ENCODE measurements at places on chromosomes 13 and 19.

- no peak for DNase-seq
These were observed 69.9 kb downstream of the C13orf42 start for GRCh38 chr13:51041126-51041525.

- no peak for DNase-seq
These were observed 2.9 kb downstream of the LDLR start for GRCh38 chr19:11092181-11092538.

DNA sequence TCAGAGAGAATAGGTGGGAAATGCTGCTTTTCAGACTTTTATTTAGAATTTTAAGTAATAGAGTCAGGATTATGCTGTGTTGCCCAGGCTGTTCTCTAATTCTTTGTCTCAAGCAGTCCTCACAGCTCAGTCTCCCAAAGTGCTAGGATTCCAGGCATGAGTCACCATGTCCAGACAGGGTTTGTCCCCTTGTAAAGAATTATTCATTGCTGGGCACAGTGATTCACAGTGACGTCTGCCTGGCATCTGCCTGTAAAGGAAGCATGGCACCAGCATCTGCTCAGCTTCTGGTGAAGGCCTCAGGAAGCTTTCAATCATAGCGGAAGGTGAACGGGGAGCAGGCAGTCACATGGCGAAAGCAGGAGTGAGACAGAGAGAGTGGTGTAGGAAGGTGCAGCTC is 17.7 kb downstream of the ZNF763 start:
- no peak for DNase-seq

DNA sequence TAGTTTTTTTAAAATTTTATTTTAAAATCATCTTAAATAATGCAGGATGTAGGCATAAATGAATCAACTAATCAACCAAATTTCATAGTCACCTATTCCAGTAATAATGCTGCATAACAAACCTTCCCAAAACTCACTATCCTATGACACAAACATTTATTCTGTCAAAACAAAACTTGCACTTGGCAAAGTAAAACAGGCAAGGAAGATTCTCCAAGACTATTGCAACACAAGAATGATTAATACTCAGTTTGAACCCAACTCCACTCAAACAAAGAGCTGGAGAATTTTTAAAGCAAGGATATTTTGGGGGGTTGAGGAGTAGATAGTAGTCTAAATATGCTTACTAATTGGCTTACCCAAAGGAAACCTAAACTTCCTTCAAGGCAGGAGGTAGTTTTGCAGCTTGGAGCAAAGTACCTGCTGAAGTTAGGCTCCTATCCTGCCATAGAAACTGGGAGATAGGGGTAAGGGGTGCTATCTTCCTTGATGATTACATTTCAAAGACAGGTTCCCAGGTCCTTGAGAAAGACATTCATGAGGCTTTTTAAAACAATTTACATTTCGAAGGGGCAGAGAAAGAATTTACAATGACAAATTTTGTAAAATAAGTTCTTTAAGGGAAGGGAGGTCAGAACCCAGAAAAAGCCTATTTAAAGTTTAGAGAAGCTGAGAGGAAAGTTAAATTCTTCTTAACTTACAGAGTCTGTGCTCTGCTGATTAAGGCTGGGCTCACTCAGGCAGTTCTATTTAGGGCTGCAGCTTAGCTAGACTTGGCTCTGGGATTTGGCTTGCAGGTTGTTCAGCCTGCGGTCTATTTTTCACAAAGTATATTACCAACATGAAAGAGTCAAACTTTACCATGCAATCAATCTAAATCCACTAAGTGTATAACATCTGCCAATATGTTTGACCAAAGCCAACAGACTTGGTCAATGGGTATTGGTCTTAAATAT is 549.0 kb downstream of the KCTD12 start:
- DNase-seq: no peak

DNA sequence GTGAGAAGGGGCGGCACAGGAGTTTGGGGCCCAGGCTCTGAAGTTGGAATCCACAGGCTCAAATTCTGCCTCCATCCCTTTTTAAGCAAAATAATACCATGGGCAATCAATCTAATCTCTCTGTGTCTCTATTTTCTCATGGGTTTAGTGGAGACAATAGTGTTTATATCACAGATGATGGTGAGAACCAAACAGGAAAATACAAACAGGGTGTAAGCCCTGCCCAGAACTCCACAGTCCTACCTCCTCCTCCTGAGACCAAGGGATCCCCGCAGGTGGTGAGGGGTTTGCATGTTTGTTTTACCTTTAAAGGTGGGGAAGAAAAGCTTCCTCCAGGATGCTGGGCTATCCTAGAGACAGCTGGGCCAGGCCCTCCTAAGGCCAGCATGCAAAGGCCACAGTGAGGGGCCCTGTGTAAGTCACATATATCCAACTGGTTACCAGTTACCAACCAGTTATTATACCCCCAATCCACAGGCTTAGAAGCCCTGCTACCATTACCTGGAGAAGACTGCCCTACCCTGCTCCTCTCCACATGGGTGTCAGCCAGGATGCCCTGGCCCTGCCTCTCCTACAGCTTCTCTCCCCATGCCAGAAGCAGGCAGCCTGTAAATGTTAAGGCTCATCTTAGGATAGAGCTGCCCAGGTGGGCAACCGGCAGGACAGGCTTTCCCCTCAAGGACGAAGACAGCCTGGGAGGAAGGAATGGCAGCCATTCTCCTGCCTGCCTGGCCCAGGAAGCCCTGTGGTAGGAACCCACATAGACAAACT is 658.4 kb downstream of the UQCRFS1 start:
- DNase-seq: no peak

DNA sequence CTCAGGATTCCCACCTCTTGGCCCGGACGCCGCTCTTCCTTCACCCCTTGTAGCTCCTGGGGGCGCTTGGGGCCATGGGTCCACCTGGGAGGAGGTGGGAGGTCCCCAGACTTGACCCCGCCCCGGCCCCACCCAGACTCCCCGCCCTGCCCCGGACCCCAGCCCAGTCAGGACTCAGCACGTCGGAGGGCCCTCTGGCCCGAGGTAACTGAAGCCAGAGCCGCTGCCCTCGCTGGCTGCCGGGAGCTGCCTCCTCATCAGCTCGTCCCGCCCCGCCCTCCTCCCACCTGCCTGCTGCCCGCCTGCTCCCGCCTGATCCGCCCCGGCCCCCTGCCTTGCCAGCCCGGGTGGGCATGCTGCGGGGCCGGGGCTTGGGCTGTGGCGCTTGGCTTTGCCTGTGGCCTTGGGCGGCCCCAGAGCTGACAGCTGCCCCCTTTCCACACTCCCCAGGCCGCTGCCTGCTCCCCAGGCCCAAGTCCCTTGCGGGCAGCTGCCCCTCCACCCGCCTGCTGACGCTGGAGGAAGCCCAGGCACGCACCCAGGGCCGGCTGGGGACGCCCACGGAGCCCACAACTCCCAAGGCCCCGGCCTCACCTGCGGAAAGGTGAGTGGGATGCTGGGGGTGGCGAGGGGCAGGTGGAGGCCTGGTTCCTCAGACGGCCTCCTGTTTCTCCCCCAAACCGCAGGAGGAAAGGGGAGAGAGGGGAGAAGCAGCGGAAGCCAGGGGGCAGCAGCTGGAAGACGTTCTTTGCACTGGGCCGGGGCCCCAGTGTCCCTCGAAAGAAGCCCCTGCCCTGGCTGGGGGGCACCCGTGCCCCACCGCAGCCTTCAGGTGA is 9.4 kb downstream of the ARHGAP33 start:
- DNase-seq: no peak

- no peak for DNase-seq
These were observed 5.3 kb downstream of the PDCD2L start for GRCh38 chr19:34409189-34410164.

DNA sequence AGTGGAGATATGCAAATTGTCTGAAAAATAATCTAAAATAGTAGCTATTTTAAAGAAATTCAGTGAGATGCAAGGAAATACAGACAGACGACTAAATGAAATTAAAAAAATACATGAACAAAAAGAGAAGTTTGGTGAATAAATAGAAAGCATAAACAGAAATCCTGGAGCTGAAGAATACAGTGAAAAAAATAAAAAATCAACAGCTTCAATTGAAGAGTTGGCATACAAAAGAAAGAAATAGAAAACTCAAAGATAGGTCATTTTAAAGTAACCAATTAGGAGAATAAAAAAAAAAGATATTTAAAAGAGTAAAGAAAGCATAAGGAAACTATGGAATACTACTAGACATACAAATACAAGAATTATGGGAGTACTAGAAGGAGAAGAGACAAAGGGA is 2191.5 kb upstream of the PCDH20 start:
- DNase-seq: no peak

DNA sequence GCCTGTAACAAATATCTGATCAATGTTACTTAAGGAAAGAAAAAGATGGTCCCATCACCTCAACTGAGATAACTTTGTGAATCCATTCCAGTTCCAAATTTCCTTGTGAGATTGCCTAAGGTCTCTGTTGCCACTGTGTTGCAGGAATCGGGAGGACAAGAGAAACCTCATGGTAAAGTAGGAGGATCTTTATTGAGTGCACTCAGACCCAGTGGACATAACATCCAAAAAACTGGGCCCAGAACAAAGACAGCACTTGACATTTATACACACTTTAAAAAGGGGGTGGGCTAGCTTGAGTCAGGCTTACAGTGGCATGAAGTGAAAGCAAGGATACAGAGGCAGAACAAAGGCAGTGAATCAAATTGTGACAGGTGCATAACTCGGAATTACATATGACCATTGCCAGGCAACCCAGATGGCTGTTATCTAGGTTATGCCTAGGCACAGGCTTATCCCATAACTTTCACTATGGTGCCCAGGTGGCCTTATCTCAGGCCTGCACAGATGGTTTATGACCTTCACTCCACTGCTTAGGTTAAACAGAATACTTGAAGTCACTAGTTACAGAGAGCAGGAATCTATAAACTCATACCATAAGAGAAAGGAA is 459.4 kb upstream of the PCDH20 start:
- no peak for DNase-seq

- no peak for DNase-seq
These were observed 49.0 kb upstream of the OXGR1 start for GRCh38 chr13:97043302-97043701.

DNA sequence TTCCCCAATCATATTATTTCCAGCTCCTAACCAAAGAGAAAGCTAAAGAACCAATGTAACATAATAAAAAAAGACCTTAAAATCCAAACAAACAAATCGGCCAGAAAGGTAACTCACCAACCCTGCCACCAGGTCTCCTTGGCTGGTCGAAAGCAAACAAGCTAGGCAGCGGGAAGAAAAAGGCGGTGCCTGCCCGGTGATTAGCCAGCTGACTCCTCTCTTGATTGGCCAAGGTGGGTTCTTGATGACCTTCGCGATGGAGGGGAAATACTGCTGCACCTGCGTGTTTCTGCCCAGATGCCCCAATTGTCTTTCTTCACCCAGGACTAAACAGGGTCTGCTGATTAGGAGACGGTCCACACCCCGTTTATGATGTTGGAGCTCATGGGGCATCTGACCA is at the start of gene NLRP11:
Gene NLRP11, minus strand, starts transcription at position 154 of the 400 bp plus-strand sequence. CDS start 13,825 bp downstream, outside the sequence.
- DNase-seq: no peak

DNA sequence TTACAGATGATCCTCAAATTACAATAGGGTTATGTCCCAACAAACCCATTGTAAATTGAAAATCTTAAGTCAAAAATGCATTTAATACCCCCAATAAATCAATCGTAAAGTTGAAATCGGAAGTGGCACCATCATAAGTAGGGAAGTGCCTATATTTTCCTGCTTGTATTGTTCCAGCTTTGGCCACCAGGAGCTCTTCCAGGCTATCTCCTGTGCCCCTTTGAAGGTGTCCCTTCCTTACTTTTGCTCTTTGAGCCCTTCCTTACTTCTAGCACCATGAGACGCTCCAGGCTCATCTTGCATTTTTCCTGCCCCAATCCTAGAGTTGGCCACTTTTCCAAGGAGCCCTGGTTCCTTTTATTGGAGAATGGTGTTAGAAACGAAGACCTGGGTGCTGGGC is 163.0 kb upstream of the TSC22D1 start:
- DNase-seq: no peak

GRCh38 chr19:35009424-35010415 is 9.6 kb downstream of the GRAMD1A start:
- no peak for DNase-seq

Data from NCI-H187 (cell line).